ENCODE measurements at places on chromosomes 1 and 21. TPM values are rescaled to one million over a fixed set of nuclear protein-coding genes. Genes with fewer than 3 reads are reported as not detected.

PCBP3 gene
- total RNA-seq: 2.5 TPM

PTPN7 gene
- total RNA-seq: not detected

GRCh38 chr1:29520571-29521437 lies 284.5 kb downstream of the PTPRU start:
- no peaks in the 10 kb centered on the region for H3K4me1 ChIP-seq
- no peak for DNase-seq
- no peak overlapping the region for H3K4me3 ChIP-seq

- no peak for DNase-seq
- 0 out of 2 replicates have a peak, but pooled peaks cover 4% of the 10 kb centered on the region for H3K4me1 ChIP-seq
Observed at GRCh38 chr1:7784492-7785071, 491 bp downstream of the PER3 start.

PRR9 gene
- total RNA-seq: not detected

DNA sequence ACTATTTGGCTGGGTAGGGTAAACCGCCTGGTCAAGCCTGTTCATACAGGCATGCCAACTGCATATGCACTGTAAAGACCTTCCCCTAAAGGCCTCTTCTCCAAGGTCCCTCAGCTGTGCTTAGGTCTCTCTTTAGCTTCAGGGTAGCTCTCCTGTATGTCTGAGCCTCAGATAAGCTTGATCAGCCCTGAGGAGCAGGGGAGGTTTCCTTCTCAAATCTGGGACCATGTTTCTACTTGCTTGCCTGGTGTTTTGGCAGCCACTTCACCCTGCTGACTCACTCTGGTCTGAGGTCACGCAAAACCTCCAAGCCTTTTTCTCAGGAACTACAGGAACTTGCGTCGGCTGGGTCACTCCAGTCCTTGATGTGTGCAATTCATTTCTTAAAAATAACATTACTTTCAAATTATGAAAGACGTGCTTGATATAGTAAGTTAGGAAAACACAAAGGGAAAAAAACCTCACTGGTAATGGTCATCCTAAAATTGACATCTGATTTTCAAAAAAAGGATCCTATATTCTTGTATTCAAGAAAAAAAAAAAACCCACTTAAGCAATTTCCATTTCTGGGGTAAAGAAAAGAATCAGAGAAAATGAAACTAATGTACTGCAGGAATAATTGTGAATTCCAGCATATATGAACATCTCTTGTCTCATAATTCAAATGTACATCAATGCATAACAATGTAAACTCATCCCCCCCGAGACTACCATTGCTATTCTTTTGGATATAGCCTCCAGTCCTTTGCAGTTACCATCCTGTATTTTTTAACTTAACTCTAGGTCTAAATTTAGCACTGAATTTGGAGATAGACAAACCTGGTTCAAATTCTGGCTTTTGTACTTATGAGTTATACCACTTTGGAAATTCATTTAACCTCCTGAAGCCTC lies 24.8 kb upstream of the RNF19B start:
- DNase-seq: peak; percentile 99
- no peak overlapping the region for H3K4me3 ChIP-seq
- no peaks in the 10 kb centered on the region for H3K27me3 ChIP-seq
- peak overlapping the region; percentile 79 for H3K27ac ChIP-seq

DNA sequence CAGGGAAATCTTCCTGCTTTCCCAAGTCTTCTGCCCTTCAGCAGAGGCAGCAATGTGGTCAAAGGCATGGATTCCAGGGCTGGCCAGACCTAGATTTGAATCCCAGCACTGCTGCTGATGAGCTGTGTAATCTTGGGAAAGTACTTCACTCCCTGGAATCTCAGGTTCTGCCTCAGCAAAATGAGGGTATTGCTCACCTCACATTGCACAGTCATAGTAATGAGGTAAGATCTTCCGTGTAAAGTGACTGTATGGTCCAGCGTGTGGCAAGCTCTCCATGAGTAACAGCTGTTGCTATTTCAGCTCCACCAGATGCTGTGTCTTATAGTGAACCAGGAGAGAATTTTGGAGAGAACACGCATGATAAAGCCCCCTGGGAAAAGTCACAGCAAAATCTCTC lies 56.1 kb upstream of the F3 start:
- H3K27me3 ChIP-seq: peaks cover 3% of the 10 kb centered on the region
- H3K4me3 ChIP-seq: no peak overlapping the region
- no peak overlapping the region for H3K27ac ChIP-seq
- peaks cover 12% of the 10 kb centered on the region for H3K4me1 ChIP-seq
- DNase-seq: peak; percentile 78

DNA sequence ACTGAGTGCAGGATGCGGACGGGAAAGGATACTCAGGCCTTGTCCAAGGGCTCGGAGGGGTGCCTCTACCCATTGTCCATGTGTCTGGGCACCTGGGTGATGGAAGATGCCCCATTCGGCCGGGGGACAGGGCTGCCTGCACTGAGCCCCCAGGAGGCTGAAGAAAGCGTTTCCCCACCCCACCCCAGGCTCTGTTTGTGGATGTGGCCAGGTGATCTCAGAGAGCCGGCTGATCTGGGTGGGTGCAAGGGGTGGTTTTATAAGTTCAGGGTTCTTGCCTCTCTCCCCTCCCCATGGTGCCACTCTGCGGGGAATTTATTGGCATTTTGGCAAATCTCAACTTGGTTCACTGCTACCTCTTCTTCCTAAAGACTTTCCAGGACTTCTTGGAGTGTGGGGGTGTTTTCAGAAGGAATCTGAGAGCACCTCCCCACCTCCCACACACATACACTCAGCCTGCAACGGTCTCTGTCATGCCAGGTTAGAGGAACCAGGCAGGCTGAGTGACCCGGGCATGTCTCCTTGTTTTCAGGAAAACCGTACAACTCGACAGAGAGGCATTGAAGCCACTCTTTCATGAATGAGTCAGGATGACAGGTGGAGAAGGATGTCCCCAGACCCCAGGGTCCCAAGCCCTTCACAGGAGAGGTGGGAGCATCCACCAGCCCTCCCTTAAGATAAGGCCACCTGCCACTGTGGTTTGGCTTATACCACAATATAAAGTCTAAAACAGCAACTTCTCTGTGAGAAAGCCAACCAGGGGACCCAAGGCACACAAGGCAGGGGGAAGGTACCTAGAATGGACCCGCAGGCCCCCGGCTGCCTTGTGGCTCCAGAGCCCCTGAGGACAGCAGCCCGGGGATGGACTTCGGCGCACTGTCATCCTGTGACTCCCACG lies 174.9 kb downstream of the ETS2 start:
- H3K4me3 ChIP-seq: no peak overlapping the region
- no peaks in the 10 kb centered on the region for H3K36me3 ChIP-seq
- no peak overlapping the region for H3K27ac ChIP-seq
- H3K27me3 ChIP-seq: no peaks in the 10 kb centered on the region
- no peak for DNase-seq

GRCh38 chr1:24828183-24828886 lies 83.1 kb downstream of the CLIC4 start:
- peaks cover 18% of the 10 kb centered on the region for H3K4me1 ChIP-seq
- H3K27me3 ChIP-seq: no peaks in the 10 kb centered on the region
- peaks cover 1% of the 10 kb centered on the region for H3K36me3 ChIP-seq
- no peak for DNase-seq

GRCh38 chr1:22849770-22850169 lies 122.9 kb downstream of the LACTBL1 start:
- no peak for DNase-seq
- no peaks in the 10 kb centered on the region for H3K27me3 ChIP-seq
- no peak overlapping the region for H3K4me3 ChIP-seq
- peaks cover 2% of the 10 kb centered on the region for H3K4me1 ChIP-seq
- H3K36me3 ChIP-seq: peaks cover 6% of the 10 kb centered on the region

RXFP4 gene
- total RNA-seq: not detected

CSMD2 gene
- total RNA-seq: 0.28 TPM

CLEC20A gene
- not detected for total RNA-seq

LRRC3 gene
- total RNA-seq: under 0.01 TPM

GRCh38 chr1:45953934-45954847 lies 150.8 kb downstream of the MAST2 start:
- H3K4me3 ChIP-seq: no peak overlapping the region
- no peaks in the 10 kb centered on the region for H3K27me3 ChIP-seq
- no peaks in the 10 kb centered on the region for H3K36me3 ChIP-seq
- H3K4me1 ChIP-seq: peaks cover 8% of the 10 kb centered on the region
- H3K27ac ChIP-seq: peak overlapping the region; percentile 65
- DNase-seq: peak; percentile 82

OR2M3 gene
- not detected for total RNA-seq

GRCh38 chr1:44012404-44012803 lies 18.9 kb downstream of the SLC6A9 start:
- no peaks in the 10 kb centered on the region for H3K4me1 ChIP-seq
- H3K27ac ChIP-seq: no peak overlapping the region
- no peak overlapping the region for H3K4me3 ChIP-seq

DNA sequence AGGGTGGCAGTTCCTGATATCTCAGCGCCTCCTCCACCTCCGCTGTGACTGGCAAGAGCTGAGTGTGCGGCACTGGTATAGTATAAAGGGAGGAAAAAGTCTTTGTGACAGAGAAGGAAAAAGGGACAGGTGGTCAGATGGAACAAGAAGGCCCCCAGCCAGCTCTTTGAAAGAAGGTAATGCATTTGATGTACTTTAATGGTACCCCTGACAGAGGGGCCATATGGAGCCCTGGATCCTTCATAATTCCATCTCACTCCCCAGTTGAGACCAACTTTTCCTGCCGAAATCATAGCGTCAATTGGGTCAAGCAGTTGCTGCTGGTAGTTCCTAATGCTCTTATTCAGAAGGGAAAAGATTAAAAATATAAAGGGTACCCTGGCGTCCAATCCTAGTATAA lies 198.2 kb downstream of the ZNF326 start:
- H3K27ac ChIP-seq: no peak overlapping the region
- H3K27me3 ChIP-seq: no peaks in the 10 kb centered on the region
- no peaks in the 10 kb centered on the region for H3K4me1 ChIP-seq
- DNase-seq: no peak
- H3K36me3 ChIP-seq: no peaks in the 10 kb centered on the region

- DNase-seq: peak; percentile 38
- H3K36me3 ChIP-seq: no peaks in the 10 kb centered on the region
- H3K4me3 ChIP-seq: peak overlapping the region; percentile 7
- peaks cover 19% of the 10 kb centered on the region for H3K27me3 ChIP-seq
- peaks cover 8% of the 10 kb centered on the region for H3K4me1 ChIP-seq
Observed at GRCh38 chr1:7942214-7942921, 1.7 kb upstream of the TNFRSF9 start.

CSF3R gene
- total RNA-seq: not detected

- H3K4me3 ChIP-seq: no peak overlapping the region
- peaks cover 7% of the 10 kb centered on the region for H3K4me1 ChIP-seq
- H3K36me3 ChIP-seq: no peaks in the 10 kb centered on the region
- peak; percentile 19 for DNase-seq
- no peak overlapping the region for H3K27ac ChIP-seq
- H3K27me3 ChIP-seq: no peaks in the 10 kb centered on the region
Observed at GRCh38 chr1:243712941-243713340, 137.1 kb downstream of the AKT3 start.

A3GALT2 gene
- not detected for total RNA-seq

ANGPTL3 gene
- not detected for total RNA-seq

GRCh38 chr1:51265618-51266017 lies 29.5 kb downstream of the RNF11 start:
- no peaks in the 10 kb centered on the region for H3K27me3 ChIP-seq
- H3K27ac ChIP-seq: no peak overlapping the region
- no peak overlapping the region for H3K4me3 ChIP-seq
- H3K4me1 ChIP-seq: peaks cover 17% of the 10 kb centered on the region
- H3K36me3 ChIP-seq: peaks cover 2% of the 10 kb centered on the region

SPRR1A gene
- total RNA-seq: not detected

DNA sequence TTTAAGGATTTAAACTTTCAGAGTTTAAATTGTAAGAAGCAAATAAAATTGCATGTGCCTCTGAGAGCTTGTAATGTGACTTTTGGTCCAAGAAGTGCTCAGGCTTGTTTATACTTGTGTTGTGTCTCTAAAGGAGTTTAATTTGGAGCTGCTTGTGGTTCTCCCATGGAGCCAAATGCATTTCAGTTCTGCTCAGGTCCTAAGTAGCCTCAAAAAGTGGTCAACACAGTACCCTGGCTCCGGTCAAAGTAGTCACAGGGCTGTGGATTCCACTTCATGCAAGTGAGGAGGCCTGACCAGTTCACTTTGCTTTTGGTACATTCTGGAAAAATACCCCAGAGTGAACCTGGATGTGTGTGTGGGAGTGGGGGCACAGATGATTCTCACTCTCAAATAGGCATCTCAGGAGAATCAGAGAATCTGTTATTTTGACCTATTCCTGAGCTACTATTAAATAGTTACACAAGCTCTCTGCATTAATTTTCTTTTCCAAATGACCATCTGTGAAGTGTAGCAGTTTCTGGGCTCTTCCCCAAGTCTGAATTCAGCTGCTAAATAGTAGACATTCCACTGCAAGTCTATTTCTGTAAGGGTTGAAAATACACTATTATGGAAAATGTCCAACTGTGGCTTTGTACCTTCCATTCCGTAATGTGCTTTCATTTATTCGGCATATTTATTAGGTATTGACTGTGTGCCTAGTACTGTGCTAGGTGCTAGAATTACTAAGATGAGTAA lies 31.7 kb upstream of the AGO1 start:
- peaks cover 5% of the 10 kb centered on the region for H3K4me1 ChIP-seq
- H3K27me3 ChIP-seq: no peaks in the 10 kb centered on the region
- peak; percentile 74 for DNase-seq

- no peaks in the 10 kb centered on the region for H3K27me3 ChIP-seq
- no peaks in the 10 kb centered on the region for H3K36me3 ChIP-seq
- DNase-seq: no peak
- peaks cover 3% of the 10 kb centered on the region for H3K4me1 ChIP-seq
- H3K27ac ChIP-seq: no peak overlapping the region
Observed at GRCh38 chr1:59680044-59680443, 134.7 kb upstream of the HOOK1 start.

GRCh38 chr1:41866285-41866684 lies 52.4 kb downstream of the HIVEP3 start:
- no peak overlapping the region for H3K27ac ChIP-seq
- no peak for DNase-seq
- H3K36me3 ChIP-seq: no peaks in the 10 kb centered on the region
- no peaks in the 10 kb centered on the region for H3K27me3 ChIP-seq
- H3K4me3 ChIP-seq: no peak overlapping the region

DNA sequence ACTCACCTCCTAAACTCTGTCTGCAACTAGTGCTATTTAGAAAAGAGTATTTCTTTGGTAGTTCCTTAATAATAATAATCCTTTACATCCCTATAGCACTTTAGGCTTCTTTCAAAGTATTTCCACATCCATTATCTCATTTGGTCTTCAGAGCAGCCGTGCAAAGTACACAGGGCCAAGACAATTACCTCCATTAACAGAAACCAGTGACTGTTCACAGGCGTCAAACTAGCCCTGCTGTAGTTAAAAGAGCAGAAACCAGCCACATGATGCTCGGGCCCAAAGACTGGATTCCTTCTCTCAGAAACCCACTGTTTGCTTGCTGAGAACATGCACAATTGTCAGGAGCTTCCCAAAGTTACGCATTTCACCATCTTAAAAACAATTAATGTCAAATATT lies 396.0 kb upstream of the DAB1 start:
- H3K4me1 ChIP-seq: no peaks in the 10 kb centered on the region
- H3K4me3 ChIP-seq: no peak overlapping the region
- no peak for DNase-seq
- H3K27me3 ChIP-seq: no peaks in the 10 kb centered on the region
